ENCODE measurements at places on chromosomes 16 and 17.

DNA sequence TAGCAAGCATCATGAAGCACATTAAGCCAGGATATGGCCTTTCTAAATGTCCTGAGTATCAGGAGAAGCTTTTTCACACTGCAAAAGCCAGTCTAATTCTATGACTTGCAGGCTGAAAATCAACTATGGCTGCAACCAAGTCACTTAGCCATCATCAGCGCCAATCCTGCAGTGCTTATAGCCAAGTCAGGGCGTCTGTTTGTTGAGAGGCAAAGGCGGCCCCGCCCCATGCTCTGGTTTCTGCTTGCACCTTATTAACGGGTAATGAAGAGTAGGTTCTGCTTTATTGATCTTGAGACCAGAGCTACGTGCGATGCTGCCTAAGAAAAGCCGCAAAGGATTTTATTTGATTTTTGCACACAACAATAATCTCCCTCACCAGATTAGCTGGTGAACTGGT, 88.4 kb downstream of the CDH13 start:
- no peak for DNase-seq

DNA sequence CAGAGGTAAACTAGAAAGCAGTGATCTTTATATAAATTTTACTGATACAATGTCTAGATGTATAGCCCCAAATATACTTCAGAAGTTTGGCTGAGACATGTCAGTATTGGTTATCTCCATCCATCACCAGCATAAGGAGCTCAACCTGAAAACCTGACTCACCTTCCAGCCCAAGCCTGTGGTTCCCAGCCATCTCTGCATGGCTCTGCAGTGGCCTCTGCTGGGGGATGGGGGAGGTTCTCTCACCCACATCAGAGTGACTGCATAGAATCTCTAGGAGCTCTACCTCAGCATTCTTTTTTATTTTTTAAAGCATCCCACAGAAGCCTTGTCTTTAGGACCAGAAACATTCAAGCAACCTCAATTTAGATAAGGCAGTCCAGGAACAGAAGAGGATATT, 27.3 kb downstream of the USP7 start:
- DNase-seq = no peak

- no peak for DNase-seq
Observed at GRCh38 chr17:10574324-10574723, 24.9 kb upstream of the MYH2 start.

DNA sequence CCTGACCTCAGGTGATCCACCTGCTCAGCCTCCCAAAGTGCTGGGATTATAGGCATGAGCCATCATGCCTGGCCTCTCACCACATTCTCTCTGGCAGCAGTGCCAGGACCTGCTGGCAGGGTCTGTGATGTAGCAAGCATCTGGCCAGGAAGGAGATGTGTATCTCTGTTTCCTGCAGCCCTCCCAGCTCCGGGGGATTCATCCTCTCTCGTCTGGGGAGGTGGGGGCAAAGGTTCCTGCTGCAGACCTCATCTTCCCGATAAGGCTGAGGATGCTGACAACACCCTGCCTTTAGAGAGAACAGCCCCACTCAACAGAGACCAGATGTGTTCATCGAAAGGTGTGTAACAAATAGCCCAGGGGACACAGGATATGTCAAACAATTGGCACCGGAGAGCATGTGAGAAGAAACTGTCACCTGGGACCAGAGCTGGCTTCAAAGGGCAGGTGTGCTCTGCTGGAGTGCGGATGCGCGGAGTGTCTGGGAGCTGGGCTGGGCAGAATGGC, 54.8 kb upstream of the SEC14L1 start:
- no peak for DNase-seq

GRCh38 chr17:81926451-81927151, 934 bp downstream of the MAFG start:
- DNase-seq = no peak

DNA sequence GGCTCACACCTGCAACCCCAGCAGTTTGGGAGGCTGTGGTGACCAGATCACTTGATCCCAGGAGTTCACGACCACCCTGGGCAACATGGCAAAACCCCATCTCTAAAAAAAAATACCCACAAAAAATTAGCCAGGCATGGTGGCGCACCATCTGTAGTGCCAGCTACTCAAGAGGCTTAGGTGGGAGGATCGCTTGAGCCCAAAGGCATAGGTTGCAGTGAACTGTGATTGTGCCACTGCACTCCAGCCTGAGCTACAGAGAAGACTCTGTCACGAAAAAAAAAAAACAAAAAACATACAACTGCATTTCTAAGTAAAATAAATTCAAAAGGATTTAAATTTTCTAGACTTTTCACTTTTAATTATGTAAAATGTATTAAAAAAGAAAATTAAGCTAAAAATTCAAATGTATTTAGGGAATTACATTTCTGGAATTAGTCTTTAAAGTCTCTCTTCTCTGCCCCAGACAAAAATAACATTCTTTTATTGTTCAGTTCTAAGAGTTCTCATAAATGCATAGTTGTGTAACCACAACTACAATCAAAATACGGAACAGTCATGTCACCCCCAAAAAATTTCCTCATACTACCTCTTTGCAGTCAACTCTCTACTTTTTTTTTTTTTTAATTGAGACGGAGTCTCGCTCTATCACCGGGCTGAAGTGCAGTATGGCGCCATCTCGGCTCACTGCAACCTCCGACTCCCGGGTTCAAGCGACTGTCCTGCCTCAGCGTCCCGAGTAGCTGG, 14.1 kb downstream of the FAM222B start:
- no peak for DNase-seq

- no peak for DNase-seq
Observed at GRCh38 chr17:48860034-48860433, 29.2 kb downstream of the CALCOCO2 start.

GRCh38 chr16:20844054-20844453, 37.7 kb downstream of the REXO5 start:
- DNase-seq = no peak

- no peak for DNase-seq
Observed at GRCh38 chr17:18184143-18185031, 759 bp downstream of the ALKBH5 start.

- peak; percentile 88 for DNase-seq
Observed at GRCh38 chr17:18070861-18071340, 16.8 kb upstream of the DRG2 start.

DNA sequence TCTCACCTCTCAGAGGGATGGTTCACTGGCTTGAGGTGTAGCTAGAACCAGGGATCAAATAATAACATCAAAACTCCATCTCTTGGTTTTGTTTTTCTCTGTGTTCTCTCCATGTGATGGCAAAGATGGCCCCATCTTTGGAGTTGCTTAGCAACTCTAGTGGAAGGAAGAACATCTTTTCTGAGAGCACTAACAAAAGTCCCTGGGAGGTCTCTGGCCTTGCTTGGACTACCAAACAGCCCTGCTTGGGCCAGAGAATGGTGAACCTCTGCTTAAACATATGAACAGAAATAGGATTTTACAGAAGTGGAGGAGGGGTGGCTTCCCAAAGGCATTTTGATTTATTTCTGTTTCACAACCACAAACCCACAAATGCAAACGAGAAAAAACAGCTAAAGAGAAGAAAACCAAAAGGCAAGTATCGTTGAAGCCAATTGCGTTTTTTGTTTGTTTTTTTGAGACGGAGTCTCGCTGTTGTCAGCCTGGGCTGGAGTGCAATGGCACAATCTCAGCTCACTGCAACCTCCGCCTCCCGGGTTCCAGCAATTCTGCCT, 13.2 kb downstream of the GABARAPL2 start:
- DNase-seq = no peak

- DNase-seq = peak; percentile 8
Observed at GRCh38 chr16:67013823-67014633, 14.9 kb upstream of the CBFB start.

DNA sequence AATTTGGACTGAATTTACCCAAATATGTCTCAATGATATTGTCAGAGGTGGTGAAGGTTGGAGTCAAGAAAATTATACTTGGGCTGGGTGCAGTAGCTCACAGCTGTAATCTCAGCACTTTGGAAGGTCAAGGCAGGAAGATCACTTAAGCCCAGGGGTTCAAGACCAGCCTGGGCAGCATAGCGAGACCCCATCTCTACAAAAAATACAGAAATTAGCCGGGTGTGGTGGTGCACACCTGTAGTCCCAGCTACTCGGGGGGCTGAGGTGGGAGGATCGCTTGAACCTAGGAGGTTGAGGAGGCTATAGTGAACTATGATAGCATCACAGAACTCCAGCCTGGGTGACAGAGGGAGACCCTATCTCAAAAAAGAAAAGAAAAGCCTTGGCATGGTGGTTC, 40.9 kb downstream of the LAT start:
- DNase-seq = no peak

DNA sequence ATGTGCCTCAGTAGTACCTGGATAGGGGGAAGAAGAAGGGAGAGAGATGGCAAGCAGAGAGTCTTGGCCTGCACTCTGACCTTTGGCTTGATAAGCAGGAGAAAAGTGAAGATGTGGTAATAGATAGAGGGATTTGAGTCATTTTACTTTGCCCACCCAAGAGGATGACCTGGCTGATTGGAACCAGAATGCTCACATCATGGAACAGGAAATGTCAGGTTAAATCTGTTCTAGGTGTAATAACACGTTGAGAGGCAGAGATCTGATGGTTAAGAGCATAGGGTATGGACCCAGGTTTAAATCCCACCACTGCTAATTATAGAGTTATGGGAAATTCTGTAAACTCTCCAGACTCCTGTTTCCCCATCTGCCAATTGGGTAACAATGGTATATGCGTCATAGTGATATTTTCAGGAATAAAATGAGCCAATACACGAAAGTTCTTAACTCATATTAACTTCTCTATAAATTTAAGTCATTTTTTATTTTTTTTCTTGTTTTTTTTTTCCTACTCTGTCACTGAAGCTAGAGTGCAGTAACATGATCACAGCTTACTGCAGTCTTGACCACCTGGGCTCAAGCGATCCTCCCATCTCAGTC, 8.1 kb upstream of the CCL18 start:
- DNase-seq = no peak

DNA sequence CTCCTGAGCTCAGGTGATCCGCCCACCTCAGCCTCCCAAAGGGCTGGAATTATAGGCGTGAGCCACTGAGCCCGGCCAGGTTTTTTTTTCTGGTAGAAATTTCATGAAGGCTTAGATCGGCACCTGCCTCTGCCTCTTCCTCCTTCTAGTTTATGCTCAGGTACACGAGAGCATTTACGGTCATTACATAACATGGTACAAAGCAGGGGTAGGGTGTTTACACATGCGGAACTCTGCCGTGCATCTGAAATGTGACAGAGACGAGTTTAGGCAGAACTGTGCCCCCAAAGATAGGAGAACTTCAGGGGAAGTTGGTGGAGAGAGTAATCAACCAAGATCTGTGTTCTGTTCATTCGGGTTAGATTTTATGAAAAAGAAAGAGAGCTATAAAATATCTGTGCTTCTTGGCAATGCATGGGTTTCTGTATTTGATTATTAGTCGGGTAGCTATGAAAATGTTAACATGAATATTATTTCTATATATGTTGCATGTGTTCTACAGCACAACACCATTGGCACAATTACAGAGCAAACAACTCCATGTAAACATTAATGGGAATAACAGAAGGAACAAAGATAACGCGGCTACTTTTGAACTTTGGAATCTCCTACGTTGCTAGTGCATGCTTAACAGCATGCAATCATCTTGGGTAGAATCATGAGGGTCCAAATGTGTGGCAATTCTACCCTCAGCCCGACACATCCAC, 23.5 kb upstream of the MAP2K6 start:
- DNase-seq = no peak

GRCh38 chr17:40813804-40814203, 8.6 kb downstream of the KRT10 start:
- DNase-seq = no peak

DNA sequence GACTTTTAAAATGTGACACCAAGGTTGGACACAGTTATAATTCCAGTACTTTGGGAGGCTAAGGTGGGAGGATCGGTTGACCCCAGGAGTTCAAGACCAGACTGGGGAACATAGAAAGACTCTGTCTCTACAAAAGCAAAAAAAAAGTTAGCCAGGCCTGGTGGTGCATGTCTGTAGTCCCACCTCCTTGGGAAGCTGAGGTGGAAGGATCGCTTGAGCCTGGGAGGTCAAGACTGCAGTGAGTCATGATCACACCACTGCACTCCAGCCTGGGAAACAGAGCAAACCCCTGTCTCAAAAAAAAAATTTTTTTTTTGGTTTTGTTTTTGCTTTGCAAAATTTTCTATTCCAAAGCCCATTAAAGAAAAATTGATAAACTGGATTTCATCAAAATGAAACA, 281.4 kb downstream of the BCAS3 start:
- DNase-seq = no peak

DNA sequence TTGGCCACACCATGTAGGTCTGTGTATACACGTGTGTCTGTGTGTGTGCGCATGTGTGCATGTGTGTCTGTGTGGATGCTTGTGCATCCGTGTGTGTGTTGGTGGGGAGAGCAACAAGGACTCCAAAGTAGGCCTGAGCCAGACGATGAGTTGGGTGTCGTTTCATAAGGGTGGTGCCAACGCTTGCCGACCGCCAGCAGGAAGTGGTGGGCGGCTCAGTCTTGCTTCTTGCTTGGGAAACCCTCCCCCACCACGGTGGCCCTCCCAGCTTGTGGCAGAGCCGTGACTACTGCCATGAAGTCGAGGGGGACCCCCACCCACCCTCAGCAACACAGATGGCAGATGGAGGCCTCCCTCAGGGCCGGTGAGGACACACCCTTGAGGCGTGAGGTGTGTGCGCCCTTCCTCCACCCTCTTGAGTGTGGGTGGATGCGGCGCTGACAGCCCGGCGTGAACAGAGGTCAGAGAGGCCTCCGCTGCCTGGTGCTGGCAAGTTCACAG, 17.5 kb downstream of the SBK1 start:
- no peak for DNase-seq

GRCh38 chr17:31114956-31115555, 20.3 kb downstream of the NF1 start:
- no peak for DNase-seq

- DNase-seq = peak; percentile 93
Observed at GRCh38 chr17:4948166-4948930, at the start of gene PFN1. PFN1 (minus strand) TSS chr17:4948530; CDS start chr17:4948394, 136 bp downstream.

GRCh38 chr16:85098565-85098964, 13.7 kb downstream of the CIBAR2 start:
- DNase-seq = no peak

DNA sequence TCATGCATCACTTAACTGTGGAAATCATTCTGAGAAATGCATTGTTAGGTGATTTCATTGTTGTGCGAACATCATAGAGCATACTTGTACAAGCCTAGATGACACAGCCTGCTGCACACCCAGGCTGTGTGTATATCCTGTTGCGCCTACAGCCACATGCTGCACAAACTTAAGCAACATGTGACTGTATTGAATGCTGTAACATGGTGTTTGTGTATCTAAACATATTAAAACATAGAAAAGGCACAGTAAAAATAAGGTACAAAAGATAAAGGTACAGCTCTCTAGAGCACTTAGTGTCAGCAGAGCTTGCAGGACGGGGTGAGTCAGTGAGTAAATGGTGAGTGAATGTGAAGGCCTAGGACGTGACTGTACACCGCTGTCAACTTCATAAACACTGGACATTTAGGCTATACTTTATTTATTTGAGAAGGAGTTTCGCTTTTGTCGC, 11.9 kb downstream of the FOXK2 start:
- DNase-seq = no peak

- DNase-seq = no peak
Observed at GRCh38 chr16:23465179-23465578, 12.2 kb upstream of the COG7 start.
